ENCODE measurements at places on chromosomes 1 and 21. TPM values are rescaled to one million over a fixed set of nuclear protein-coding genes. Genes with fewer than 3 reads are reported as not detected.

Gene L1TD1
- not detected for total RNA-seq

Gene ATP1A2
- not detected for total RNA-seq

DNA sequence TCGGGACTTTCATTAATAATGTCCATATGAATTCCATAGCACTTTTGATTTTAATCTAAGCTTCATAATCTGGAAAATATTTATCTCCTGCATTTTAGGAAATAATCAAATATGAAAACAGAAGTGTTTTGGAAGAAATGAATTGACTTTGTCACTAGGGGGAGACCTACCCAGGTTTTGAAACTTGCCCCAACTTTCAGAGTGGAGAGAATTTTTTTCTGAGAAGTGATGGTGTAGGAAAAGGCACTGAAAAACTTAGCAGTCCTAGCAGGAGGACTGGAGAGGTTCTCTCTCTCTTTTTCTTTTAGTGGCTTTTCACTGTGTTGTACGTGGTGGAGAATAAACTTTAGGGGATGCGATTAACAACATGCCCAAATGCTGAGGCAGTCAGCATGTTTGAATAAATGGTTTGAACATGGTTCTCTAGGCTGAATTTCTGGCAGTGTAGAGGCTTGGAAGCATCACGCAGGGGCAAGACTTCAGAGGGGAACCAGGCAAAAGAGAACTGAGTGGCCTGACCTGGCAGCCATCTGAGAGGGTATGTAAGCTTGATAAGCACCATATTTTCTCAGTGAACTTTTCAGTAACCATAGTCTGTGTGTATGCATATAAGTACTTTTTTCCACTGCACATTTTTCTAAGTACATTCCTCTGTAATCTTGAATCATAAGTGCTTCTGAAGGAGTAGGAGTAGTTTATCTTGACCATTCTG lies 68.3 kb upstream of the NEK7 start:
- DNase-seq: no peak

DNA sequence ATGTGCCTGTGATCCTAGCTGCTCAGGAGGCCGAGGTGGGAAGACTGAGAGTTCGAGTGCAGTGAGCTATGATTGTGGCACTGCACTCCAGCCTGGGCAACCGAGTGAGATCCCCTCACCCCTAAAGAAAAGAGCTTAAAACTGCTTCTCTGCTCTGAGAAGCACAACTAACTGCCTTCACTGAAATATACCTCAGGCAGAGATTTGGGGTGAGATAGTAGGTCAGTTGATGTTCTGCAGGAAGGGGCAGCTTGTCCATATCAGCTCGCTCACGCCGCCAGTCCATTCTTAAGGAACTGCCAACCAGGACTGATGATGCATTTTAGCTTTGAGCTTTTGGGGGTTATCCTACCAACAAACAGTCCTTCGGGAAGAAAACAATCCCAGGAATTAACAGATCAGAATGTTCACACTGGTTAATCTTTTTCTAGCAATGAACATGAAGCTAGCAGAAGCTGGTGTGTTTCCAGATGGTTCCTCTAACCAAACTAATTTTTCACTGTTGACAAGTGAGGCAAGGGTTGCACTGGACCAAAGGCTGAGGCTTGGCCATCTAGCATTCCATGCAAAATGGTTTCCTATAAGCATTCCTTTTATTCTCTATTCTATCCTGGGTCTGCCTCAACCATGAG lies 31.6 kb downstream of the LHX4 start:
- no peak for DNase-seq

DNA sequence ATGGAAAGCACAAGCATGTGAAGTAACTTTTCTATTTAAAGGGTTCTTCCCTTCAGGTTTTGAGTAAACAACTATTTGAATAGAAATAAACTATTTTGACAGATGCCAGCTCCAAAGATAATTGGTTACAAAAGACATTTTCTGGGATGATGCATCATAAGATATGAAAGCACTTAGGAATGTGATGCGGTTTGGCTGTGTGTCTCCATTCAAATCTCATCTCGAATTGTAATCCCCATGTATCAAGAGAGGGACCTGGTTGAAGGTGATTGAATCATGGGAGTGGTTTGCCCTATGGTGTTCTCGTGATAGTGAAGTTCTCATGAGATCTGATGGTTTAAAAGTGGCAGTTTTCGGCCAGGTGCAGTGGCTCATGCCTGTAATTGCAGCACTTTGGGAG lies 6.4 kb downstream of the DISP1 start:
- peak; percentile 57 for DNase-seq

DNA sequence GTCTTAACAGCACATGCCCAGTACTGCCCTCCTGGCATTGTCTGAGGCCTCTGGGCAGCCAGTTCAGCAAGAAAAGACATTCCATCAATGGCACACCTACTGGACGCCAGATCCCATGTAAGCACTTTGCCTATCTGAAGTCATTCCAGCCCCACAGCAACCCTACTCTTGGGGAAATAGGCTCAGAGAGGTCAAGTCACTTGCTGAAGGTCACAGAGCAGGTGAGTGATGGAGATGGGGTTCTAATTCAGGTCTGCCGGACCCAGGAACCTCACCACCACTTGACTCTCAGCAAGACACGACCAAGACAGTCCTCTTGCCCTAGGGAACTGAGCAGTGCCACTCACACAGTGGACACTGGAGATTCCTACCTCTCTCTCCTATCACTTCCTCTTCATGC lies 79.4 kb downstream of the PAX7 start:
- no peak for DNase-seq

GRCh38 chr1:201324306-201324705 lies 41.0 kb downstream of the PKP1 start:
- no peak for DNase-seq

DNA sequence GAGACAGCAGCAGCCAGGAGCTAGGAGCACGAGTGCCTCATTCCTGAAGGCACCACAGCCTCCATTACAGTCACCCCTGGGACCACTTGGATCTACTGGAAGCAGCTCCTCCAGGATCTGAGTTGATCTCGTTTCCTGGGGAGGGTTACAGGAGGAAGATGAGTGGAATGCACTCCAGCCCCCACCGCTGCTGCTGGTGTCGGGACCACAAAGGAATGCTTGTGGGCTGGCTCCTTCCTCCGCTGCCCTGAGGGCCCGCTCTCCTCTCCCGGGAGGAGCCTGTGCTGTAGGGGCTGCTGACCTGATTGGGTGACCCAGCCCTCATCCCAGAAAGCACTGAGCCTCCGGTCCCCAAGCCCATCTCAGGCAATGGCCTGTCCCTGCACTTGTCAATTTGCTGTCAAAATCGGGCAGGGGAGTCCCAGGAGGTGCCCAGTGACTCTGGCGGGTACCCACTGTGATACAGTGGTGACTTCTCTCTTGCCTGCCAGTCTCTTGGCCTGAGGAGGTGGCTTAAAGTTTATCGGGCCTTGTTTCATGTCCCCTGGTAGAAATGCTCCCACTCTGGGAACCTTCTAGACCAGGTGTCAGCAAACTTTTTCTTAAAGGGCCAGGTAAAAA lies 23.1 kb downstream of the IL10RB start:
- peak; percentile 83 for DNase-seq

- no peak for DNase-seq
These were observed 45.7 kb downstream of the MACO1 start for GRCh38 chr1:25476186-25477097.

GRCh38 chr1:228866468-228866867 lies 131.2 kb downstream of the RHOU start:
- DNase-seq: no peak

DNA sequence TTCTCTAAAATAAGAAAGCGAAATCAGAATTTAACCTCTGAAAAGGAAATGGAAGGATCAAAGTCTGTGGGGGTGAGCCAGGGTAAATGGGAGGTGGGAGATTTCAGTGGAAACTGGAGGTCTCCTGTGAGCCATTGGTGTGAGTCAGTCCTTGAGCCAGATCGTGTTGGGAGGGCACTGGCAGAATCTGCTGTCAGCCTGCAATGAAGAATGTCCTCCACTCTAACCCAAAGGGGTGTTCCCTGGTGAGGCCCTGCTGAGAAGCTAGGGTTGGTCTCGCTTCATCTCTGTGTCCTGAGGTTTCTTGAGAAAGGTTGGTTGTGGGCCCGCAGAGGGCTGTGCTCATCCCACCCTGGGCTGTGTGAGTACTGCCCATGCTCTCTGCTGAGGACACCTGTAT lies 2.4 kb downstream of the QSOX1 start:
- DNase-seq: peak; percentile 57

GRCh38 chr1:154609398-154610380 lies 1.7 kb upstream of the ADAR start:
- no peak for DNase-seq

DNA sequence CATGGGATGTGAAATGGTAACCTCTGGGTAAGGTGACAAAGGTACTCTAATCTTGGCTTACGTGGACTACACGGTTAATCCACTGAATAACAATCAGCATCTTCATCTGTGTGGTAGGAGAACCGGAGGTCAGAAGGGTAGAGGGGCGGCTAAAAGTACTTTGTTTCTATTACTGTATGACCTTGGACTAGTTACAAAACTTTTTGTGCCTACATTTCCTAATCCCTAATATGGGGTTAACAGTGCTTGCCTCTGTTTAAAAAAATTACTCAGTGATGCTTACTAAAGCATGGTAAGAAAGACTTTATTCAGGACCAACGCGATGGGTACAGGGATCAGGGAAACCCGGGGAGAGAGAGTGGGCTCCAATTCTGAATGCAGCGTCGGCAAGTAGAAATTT lies 1.7 kb upstream of the MRPS6 start:
- DNase-seq: no peak

DNA sequence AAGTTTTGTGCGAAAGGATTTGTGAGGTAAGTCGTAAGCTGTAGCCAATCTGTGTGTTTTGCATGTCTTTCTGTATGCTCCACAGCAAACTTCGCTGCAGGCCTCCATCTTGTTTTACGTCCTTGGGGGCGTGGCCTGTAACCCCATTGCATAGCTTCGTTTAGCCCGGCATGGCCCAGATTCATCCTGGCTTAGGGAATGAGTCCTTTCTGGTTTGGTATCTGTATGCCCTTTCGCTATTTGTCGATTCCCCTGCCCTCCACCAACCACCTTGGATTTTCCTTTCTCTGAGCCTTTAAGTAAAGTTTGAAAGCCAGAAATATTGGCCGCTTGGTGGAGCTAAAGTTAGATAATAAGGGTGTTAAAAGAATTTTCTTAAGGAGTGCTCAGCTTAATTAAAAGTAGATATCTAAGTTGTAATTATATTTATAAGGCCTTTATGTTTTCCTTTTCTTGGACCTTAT lies 1.1 kb downstream of the THEM4 start:
- DNase-seq: no peak

- no peak for DNase-seq
These were observed 1.3 kb downstream of the FAM20B start for GRCh38 chr1:179026813-179027669.

DNA sequence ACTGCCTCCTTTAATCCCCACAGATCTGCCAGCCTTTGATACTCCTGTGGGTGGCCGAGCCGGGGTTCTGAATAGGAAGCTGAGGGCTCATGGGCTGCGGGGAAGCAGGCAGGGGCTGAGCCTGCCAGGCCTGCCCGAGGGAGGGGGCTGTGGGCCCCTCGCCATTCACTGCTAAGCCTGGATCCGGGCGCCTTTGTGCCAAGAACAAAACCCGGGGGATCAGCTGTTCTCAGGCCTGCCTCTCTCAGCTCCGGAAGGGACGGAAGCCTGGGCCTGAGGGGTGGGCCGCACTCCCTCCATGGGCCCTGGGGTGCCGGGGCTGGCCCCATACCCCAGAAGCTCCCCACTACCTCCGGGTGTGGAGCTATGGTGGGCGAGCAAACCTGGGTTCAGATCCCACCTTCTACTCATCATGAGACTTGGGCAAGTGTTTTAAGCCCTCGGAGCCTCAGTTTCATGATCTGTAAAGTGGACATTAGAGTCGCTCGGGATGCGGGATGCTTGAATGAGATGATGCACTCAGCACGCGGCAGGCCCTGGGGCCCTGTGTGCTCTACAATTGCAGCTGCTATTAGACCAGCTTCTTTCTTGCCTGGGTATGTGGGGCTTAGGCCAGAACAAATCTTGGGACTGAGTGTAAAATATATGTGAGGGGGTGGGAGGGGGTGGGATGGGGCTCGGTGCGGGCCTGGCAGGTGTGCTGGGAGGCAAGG lies 19.2 kb upstream of the EPHA2 start:
- DNase-seq: no peak

DNA sequence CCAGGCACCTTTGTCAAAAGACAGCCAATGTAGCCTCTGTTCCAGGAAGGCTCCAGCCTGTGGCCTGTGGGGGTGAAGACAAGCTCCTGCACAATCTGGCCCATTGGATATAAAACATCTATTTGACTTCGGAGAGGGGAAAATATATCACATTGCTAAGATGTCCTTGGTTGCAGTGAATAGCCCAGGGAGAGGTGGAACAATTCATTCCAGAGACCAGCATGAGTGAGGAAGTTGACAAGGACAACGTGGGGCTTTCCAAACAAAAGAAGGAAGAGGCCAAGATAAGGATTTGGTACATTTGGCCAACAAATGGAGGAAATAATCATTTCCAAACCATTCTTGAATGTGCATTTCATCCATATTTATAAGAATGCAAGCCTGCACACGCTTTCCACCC lies 187.0 kb downstream of the ETS2 start:
- DNase-seq: no peak

- no peak for DNase-seq
These were observed 445.0 kb downstream of the SETD4 start for GRCh38 chr21:35615325-35615724.

DNA sequence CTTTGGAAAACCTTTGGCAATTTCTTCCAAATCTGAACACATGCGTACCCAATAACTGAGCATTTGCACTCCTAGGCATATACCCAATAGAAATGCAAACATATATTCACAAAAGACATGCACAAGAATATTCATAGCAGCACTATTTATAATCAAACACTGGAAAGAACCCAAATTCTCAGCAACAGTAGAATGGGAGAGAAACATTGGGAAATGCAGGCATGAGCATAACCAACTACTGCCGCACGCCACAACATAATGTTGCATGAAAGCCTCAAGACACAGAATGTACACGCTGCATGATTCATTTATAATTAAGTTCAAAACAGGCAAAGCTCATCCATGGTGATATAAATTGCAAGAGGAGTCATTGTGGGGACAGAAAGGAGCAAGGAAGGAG lies 69.5 kb upstream of the FBXO28 start:
- DNase-seq: no peak

DNA sequence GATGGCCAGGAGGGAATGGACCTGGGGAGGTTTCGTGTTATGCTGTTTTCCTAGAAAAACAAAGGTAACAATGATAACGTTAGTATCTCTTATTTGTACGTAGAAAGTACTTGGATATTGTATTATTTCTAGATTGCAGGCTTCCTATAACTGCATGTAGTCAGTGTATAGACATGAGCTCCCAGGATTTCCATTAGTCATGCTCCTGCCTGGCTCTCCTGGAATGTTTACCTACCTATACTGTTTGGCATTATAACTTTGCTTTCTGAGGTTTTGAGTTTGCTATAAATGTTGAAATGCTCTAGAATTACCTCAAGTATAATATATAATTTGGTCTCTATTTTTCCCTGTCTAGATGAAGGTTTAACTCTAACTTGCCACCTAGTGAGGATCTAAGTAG lies 66.1 kb downstream of the TTC3 start:
- DNase-seq: no peak

Data from SJSA1 (cell line).